Heart right ventricle (tissue), 16 donors: ENCODE measurements at places on chromosomes 16 and 17.

- no peak for DNase-seq
These were observed 840 bp downstream of the ADCY7 start for GRCh38 chr16:50267151-50267631.

- DNase-seq = no peak
These were observed 33.2 kb downstream of the EPN2 start for GRCh38 chr17:19270347-19270703.

DNA sequence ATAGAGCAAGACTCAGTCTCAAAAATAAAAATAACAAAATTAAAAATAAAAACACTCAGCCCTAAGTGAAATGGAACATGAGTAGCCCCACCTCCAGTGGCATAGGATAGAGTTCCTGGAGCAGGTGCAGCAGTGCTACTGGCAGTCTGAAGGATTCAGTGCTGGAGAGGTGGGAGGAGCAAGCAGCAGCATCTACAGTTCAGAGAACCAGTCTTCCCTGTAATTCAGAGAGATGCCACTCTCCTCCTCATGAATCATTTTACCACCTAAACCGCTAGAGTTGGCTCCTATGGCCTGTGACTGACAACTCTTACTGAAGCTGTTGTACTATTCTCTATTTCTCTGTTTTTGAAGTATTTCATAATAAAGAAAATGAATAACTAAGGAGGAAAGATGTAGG is 56.0 kb upstream of the SMURF2 start:
- DNase-seq = no peak

GRCh38 chr17:28478712-28479615 is 5.5 kb downstream of the SLC13A2 start:
- no peak for DNase-seq

DNA sequence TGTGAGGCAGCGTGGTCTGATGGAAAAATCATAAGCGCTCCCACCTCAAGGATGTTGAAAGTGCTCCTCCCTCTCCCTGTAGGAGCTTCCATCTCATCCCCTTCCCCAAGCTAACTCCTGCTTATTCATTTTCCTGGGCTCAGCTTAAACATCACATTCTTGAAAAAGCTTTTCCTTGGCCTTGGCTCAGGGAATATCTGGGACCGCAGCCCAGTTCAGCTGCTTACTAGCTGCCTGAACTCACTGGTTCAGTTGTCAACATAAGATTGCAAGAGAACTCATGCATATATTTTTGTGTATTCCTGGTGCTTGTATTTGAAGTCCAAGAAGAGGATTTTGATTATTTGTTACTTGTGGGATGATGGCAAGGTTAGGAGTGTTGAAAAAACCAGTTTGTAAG is 91.5 kb downstream of the UTP18 start:
- DNase-seq = peak; percentile 23

GRCh38 chr16:27383556-27384243 is 18.3 kb upstream of the IL21R start:
- DNase-seq = peak; percentile 41

- DNase-seq = no peak
These were observed 19.7 kb downstream of the GINS3 start for GRCh38 chr16:58411736-58412614.

GRCh38 chr17:628089-628941 is 86.3 kb downstream of the VPS53 start:
- DNase-seq = no peak

DNA sequence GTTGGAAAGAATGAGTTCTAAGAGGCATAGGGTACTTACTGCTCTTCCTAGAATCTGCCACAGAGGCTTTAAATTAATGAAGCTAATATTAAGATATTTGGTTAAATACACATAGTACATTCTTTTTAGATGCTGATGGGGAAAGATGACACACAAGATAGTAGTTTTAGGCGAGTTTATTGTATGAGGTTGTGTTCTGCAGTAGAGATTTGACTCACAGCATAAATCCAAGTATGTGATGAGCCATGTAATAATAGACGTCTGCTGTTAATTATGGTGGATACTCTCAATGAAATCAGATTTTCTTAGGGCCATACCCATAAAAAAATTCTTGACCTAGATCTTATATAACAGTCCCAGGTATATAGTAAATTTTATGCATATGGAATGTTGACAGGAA is 8.0 kb downstream of the TNRC6C start:
- DNase-seq = no peak

DNA sequence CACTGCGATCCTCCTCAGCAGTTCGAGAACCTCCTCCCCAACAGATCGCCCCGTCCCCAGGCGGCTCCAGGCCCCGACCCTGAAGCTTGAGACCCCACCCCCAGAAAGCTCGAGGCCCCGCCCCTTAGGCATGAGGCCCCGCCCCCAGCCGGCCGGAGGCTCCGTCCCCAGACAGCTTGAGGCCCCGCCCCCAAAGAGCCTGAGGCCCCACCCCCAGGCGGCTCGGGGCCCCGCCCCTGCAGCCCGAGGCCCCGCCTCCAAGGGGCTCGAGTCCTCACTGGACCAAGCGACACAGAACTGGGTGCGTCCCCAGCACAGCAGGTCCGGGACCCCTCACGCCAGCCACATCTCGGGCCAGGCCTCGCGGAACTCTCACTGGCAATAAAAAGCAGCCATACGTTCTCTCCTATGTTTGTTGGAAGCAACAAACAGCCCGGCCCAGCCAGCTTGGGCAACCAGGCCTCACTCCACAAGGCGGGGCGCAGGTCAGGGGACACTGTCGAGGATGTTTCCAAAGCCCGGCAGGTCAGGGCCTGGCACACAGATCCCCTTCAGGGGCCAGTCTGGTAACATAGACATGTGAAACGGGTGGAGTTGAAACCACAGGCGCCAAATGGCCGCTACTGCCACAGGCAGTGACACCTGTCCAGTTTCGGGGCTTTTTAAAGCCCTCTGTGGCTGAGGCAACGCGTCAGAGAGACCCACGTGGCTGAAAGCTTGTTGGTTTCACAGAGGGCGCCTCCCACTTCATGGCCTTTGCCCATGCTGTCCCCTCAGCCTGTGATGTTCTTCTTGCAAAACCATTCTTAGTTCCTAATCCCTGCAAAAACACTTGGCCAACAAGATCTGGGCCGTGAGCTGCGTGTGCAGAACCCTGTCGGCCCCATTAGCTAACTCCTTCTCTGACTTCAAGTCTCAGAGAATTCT is 224.2 kb downstream of the PARN start:
- peak; percentile 19 for DNase-seq

DNA sequence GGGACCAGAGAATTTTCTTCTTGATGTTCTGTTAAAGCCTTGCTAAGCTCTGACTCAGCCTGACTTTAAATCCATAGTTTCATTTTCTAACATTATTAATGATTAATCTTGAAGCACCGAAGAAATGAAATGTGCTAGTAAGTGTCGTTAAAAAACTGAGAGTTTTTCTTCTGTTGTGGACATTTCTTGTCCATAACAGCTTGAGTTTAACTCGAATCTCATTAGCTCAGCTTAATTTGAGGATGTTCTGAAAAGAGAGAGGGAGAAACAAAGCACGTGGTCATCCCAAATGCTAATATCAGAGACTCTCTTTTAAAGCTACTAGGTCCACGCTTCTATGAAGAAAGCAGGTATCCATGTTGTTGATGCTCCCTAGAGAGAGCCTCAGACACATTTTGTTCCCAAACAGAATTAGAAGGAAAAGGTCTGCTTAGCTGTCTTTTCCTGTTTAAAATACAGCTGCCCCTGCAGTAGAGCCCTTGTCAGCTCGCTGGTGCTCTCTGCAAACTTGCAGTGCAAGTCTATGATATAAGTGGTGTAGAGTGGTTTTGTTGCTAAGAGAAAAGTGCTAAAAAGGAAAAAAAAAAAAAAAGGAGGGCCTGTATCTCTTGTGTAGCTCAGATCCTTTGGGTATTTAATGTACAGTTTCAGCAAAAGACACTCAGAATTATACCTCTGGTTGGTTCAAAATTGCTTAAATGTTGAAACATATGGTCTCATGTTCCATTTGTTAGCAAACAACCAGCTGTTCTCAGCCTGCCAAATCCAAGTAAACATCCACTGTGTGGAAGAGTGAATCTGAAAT is 191.1 kb upstream of the TBX2 start:
- DNase-seq = no peak

- DNase-seq = peak; percentile 40
These were observed 9.2 kb upstream of the CES4A start for GRCh38 chr16:66979011-66979717.

GRCh38 chr17:56482229-56482628 is 111.3 kb upstream of the NOG start:
- no peak for DNase-seq

DNA sequence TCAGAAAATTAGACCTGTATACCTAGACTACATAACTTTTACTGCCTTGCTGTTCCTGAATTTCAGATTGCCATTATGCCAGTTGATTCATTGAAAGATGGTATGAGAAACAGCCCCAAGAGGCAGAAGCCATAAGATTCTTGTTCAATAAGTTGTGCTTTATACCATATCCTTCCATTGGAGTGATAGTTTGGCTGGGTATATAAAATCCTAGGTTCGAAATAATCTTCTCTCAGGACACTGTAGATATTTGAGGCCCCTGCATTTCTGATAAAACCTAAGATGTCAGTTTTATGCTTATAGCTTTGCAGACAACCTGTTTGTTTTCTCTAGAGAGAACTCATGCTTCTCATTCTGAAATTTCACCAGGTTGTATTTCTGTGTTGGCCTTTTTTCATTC is 9.6 kb upstream of the SDK2 start:
- no peak for DNase-seq

DNA sequence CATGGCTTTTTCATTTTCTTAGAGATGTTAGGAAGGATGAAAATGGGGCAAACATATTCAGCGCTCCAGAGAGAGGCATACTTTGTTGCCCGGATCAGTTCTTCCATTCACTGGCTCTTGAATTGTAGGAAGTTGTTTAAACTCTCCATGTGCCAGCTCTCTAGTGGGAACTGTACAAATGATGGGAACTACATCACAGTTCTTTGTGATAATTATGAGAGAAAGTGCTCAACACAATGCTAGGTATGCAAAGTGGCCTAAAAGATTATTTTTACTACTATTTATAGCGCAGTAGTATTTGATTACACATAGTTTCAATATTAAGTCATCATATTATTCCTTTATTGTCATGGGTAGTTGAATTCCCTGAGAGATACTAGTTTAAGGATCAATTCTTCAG is 268.5 kb downstream of the RBFOX1 start:
- DNase-seq = no peak

GRCh38 chr17:18993905-18994526 is 10.5 kb downstream of the FAM83G start:
- no peak for DNase-seq

GRCh38 chr16:69554495-69554894 is 11.3 kb upstream of the NFAT5 start:
- DNase-seq = no peak

- peak; percentile 54 for DNase-seq
These were observed 33.4 kb downstream of the SOX8 start for GRCh38 chr16:1014771-1015495.

DNA sequence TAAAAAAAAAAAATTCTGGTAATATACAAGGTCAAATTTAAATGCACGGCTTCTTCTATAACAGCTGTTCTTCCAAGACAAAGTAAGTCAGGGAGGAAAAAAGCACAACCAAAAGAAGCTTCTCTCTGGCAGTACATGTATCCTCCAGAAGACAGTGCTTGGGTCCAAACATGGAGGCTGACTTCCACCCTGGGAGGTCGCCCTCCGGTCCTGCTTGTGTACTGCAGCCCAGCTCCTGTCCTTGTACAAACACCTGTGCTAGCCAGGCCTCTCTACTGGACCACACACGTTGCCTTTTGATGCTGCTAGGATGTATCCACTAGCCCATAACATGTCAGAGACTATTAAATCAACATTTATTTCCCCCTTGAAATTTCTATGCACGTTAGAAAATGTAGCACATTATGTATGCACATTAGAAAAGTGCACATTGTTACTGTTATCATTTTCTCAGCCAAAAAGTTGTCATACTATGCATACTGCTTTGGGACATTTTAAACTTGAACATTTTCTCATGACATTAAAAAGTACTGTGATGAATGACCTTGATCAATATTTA is 21.9 kb downstream of the TEKT3 start:
- DNase-seq = no peak

DNA sequence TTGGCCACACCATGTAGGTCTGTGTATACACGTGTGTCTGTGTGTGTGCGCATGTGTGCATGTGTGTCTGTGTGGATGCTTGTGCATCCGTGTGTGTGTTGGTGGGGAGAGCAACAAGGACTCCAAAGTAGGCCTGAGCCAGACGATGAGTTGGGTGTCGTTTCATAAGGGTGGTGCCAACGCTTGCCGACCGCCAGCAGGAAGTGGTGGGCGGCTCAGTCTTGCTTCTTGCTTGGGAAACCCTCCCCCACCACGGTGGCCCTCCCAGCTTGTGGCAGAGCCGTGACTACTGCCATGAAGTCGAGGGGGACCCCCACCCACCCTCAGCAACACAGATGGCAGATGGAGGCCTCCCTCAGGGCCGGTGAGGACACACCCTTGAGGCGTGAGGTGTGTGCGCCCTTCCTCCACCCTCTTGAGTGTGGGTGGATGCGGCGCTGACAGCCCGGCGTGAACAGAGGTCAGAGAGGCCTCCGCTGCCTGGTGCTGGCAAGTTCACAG is 17.5 kb downstream of the SBK1 start:
- peak; percentile 37 for DNase-seq

GRCh38 chr17:54536306-54536705 is 364.3 kb upstream of the TOM1L1 start:
- DNase-seq = no peak

DNA sequence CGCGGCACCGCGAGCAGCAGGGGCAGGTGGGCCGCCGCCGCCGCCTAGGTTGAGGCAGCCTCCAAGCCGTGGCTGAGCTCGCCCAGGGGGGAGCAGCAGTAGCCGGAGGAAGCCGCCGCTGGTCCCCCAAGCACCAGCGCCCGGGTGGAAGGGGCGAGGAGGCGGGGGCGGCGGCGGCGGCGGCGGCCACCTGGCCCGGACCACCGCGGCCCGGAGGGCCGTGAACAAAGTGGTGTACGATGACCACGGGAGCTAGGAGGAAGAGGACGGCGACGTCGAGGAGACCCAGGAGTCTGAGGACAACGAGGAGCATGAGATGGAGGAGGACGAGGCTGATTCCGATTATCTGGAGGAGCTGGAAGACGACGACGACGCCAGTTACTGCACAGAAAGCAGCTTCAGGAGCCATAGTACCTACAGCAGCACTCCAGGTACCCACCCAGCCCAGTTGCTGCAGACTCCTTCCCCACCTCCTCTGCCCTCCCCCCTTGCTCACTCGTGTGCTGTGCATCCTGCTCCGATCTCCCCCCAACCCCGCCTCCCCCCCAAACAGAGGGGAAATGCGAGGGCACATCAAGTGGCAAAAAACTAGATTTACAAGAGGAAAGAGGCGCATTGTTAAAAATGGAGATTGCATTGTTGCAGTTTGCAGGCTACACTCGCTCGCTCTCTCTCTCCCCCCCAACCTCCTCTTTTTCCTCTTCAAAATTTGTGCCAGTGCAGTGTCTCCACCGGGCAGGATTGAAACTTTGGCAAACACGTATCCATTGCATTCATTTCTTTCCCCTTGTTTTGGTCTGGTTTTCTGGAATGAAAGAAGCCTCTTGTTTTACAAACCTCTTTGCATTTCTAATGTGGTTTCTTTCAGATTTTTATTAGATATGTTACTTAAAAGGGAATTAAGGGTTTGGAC is 41.8 kb upstream of the AMZ2 start:
- no peak for DNase-seq

DNA sequence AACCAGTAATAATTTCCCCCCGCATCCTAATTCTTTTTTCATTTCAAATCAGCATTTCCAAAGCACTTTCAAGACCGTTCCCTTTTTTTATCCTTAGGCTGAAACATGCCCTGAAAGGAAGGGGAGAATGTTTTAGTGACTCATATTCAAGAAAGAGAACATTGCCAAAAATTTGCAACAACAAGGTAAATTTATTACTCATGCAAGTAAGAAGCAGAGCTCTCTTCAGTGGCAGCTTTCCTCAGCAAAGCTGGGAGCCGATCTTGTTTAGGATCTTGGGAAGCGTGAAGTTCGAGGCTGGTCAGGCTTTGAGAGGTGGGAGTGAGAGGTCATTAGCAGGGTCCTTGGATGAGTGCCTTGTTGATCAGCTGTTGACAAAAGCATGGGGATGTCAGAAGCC is 129.5 kb downstream of the PRKCA start:
- no peak for DNase-seq
